NCI-H446 treated with DMSO at 0.1 percent for 48 hours (cell line): ENCODE measurements at places on chromosomes 11 and 22.

DNA sequence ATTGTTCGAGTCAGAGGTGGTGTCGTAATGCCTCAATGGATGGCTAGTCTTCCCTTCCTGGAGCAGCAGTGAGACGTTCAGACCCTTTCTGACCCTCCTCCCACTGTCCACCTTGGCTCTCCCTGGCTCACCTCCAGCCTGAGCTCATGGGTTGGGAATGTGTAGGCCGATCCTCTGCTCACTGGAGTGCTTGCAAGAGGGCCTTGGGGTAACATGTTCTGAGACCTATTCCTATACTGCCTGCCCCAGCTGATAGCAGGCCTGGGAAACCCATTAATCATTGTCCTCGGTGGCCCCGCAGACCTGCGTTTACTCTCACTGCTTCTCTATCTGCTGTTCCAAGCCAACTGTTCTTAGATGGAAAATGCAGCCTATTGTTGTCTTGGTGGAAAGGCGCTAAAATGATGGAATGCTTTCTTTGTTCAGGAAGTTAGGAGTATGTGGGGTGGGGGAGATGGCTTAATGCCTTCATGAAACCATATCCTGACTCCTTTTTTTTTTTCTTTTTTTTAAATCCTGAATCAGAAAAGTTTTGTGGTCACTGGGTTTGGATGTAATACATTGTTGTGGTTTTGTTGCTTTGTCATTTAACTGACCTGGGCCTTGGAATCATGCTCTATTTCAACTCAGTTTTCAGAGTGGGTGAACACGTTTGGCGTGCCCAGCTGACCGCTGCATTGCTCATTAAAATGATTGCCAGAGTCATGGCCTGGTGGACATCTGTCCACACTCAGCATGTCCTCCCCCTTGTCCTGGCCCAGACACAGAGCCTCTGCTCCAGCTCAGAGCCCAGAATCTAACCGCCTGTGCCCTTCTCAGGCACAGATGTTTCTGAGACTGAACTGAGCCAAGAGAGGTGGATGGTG lies 72.5 kb downstream of the MICAL2 start:
- DNase-seq, result no peak

GRCh38 chr11:6900327-6900999 lies 8.2 kb upstream of the OR2D2 start:
- DNase-seq, result no peak

- no peak for DNase-seq
Measured at GRCh38 chr11:3616721-3617460, 24.9 kb downstream of the ART5 start.

DNA sequence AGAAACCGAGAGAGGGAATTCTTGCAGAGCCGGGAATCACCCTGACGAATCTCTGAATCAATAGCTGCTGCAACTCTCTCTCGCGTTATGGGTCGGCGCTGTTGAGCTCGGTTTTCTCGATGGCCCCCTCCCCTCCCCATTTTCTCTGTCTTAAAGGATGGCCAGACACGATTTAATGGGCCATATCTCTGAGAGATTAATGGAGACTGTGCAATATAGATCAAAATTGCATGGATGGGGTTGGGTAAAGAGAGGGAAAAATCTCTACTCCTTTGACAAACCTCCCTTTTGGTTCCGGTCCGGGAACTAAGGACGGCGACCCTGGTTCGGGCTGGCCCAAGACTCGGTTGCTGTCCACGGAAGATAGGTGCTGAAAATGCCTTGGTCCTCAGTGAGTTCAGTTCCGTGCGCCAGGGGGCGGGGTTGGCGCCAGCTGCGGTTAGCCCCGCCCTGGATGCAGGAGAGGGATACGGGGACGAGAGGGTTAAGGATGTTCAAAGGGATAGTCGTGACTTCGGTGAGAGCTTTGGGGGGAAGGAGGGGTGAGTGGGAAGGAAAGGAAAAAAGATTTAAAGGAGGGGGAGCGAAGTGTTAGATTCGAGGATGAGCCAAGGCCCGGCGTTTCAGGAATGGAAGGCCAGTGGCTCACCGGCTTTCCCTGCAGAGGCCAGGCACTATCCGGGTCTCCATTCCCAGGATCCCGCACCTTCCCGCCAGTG lies 103.6 kb upstream of the HSD17B12 start:
- no peak for DNase-seq

DNA sequence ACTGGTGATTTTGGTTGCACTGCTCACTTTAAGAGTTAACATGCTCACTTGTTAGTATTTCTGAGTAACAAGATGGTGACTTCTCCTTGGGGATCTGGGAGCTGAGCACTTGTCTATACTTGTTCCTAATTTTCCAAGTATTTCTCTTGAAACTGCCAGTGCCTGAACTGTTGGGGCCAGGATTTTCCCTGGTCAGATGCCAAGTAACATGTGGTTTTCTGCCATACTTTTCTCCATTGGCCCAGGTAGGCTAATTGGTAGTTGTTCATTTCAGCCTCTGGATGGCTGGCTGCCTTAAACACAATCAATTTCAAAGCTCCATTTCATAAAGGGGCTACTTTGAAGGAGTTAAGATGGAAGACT lies 35.0 kb downstream of the RNF141 start:
- no peak for DNase-seq
